HFFc6 (cell line): ENCODE measurements at places on chromosomes 5 and 9.

DNA sequence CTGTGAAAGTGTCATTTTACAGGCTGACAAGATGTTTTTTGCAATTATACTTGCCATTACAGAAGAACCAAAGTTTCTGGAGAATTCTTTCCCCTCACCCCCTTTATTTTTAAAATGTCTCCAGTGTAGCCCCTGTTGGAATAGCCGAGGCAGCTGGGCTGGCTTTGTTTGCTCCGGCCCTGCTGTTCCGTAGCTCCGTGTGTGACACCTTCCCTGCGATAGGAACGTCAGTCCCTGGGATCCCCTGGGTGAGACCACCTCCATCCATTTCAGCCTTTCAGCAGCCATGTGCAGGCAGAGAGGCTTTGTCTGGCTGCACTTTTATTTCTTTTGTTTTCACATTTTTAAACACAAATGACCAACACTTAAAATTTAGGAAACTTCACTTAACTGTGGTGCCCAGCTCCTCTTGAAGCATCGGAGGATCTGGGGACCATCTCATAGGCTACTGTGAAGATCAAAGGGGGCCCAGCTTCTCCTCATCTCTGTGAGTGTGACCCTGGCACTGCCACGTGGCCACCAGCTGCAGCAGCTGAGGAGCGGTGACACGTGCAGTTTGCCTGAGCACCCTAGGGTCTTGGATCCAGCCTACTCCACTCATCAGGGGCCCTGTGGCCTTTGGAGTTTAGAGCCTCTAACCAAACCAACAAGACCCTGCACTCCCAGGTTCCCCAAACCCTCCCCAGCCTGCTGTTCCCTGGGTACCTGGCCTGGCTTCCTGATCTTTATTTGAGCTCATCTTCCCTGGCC lies 125.7 kb upstream of the RAPGEF1 start:
- DNase-seq = no peak

GRCh38 chr9:137206602-137207001 lies 1.1 kb downstream of the NDOR1 start:
- no peak for DNase-seq

DNA sequence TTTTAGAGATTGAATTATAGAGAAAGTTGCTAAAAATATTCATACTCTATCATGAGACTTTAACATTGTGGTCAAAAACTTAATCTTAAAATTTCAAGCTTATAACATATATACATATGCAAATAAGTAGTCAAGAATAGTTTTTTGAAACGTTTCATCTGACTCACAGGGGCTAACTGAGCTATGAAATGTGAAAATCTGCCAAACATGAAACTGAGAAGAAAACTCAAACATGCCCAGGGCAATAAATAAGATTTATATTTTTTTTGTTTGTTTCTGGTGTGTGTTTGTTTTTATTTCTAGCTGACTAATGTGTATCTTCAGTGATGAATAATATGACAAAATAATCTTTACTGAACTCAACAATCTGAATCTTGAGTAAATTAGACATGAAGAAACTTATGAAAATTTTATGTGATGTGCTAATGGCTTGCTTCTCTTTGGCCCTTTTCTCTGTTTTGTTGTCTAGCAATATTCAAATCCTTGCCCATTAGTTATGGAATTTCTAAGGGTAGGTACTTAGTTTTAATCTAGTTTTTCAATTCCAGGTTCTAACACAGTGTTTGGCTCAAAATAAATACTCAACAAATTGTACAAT lies 99.9 kb downstream of the FAM174A start:
- DNase-seq = no peak

- DNase-seq = no peak
These were observed 73.5 kb downstream of the TRIM32 start for GRCh38 chr9:116760636-116761035.

GRCh38 chr5:43514025-43514424 lies 923 bp downstream of the C5orf34 start:
- DNase-seq = no peak

- DNase-seq = no peak
These were observed 7.0 kb upstream of the UGT3A2 start for GRCh38 chr5:36073595-36074216.

GRCh38 chr9:121910491-121911040 lies 182.5 kb downstream of the TTLL11 start:
- DNase-seq = no peak

DNA sequence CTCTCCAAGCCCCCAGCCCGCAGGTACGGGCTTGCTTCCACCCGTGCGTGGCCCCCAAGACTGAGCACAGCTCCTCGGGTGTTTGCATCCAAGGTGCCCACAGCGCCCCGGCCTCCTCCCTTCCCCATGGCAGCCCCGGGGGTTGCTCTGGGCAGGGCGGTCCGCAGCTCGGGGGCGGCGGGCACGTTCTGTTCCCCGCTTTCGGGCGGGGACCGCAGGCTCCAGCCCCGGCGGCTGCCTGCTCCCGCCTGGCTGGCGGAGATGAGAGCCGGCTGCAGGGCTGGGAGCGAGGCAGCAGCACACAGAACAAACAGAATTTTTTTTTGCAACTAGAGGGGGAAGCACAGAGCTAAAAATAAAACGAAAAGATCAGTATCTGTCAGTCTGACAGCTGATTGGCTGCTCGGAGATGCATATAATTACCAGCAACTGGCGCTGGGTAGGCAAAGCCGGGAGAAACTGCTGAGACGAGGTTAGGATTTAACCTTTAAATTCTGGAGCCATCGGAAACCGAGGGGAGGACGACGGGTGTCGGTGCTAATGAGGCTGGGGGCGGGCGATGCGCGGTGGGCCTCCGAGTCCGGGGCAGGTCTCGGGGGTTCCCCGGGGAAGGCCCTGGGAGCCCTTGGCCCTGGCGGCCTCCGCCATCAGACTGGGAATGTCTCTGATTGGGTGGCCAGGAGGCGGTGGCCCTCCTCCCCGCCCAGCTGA lies 142.7 kb upstream of the IER5L start:
- DNase-seq = peak; percentile 89

DNA sequence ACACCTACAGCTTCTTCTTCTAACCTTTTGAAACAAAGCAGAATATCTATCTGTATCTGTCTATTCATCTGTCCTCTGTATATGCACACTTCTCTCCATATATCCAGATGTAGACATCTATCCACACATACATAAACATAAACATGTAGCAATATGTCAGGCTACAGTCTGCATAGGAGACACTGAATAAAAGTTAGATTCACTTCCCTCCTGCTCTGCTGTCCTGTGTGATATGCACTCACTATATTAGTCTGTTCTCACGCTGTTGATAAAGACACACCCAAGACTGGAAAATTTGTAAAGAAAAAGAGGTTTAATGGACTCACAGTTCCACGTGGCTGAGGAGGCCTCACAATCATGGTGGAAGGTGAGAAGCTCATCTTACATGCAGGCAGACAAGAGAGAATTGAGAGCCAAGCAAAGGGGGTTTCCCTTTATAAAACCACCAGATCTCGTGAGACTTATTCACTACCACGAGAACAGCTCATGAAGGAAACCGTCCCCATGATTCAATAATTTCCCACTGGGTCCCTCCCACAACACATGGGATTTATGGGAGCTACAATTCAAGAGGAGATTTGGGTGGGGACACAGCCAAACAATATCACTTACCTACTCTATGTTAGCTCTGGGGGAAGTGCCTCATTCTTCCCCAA lies 24.1 kb downstream of the RANBP3L start:
- DNase-seq = no peak

DNA sequence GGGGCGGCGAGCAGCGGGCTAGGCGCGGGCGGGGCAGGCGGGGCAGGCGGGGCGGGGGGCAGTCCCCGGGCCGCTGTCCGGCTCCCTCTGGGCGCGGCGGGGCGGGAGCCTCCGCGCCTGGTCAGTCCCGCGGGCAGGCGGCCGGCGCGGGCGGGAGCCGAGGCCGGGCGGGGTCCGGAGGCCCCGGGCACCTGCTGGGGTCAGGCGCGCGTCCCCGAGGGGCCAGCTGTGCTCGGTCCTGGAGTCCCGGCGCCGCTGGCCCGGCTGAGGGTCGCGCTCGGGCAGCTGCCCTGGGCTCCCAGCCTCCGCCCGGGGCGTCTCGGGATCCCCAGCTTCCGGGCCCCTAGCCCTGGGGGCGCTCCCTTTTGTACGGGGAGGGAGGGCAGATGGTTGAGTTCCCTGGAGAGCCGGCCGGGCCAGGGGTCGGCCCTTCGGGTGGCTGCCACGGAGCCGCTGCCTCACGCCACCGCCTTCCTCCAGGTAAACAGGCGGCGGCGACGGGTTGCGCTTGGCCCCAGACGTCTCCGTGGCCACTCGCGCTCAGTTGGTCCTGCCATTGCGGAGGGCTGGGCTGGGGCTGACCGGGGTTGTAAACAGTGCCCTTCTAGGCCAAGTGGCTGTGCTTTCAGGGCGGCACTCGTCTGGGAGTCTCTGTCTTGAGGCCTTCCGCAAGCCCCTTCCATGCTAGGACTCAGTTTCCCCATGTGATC lies 473 bp downstream of the ZBTB34 start:
- DNase-seq = no peak

GRCh38 chr9:137828527-137829259 lies 48.9 kb upstream of the CACNA1B start:
- no peak for DNase-seq

GRCh38 chr5:123285122-123286023 lies 137.8 kb downstream of the CEP120 start:
- DNase-seq = no peak

DNA sequence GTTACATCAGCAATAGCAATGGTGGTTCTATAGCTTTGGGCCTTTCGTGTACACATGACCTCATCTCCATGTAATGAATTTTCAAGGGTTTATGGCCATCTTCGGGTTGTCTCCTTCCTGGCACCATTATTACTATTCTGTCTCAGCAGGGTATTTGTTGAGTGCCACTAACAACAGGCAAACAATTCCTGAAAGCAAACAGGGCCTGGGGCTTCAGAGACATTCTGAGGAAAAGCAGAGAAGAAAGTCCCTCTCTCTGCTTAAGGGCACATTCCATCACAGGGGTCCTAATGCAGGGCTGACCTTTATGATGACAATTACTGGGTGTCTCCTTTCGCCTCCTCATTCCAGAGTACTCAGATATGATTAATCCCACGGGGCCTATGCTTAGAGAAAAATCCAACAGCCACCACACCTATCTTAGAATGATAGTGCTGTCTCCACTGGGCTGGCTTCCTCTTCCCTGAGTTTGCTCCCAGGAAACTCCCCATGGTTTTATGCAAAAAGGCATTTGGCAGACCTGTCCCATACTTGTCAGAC lies 540.2 kb upstream of the ZNF462 start:
- DNase-seq = no peak

DNA sequence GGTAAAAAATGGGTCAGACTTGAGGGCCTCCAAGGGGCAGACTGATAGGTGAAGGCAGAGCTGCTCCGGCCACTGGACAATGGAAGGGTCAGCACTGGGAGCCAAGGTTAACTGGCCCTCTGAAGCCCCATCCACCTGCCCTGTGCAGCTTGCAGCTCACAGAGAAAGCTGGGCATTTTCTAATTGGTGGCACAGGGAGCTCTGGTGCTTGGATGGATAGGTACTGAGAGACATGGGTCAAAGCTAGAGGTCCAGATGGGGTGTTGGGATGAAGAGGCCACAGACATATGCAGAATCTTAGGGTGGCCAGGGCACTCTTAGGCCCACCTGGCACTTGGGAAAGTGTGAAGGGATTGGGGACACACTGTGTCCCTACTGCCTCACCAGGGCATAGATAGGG lies 29.5 kb upstream of the SARDH start:
- no peak for DNase-seq

DNA sequence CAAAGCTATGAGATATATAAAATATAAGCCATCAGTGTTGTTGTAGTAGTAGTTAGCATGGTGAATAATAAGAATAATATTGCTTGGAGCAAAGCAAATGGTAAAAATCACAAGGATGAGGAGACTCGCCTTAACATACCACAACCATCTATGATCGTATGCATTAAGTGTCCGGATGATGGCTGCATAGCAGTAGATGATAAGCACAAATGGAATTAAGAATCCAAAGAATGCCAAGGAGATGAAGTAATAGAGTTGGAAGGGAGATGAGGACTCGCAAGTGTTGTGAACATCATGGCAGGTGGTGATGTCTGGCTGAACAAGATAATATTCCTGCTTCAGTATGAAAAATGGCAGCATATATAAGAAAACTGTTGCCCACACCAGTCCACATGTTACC lies 5.5 kb downstream of the F2RL2 start:
- DNase-seq = peak; percentile 87

DNA sequence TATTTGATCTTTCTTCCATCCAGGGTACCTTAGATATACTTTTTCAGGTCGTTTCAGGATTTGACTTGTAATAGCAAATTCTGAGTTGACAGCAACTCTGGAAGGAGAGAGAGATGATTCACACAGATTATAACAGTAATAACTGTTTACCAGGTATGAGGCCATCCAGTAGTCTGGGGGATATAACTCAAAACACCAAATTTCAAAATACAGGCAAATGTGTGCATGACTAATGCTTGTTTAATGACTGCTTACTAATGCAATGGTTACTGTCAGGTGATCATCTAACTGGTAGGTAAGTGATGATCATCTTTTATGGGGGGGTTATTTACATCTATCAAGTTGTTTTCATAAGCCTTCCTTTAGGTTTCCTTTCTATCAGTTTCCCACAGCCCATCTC lies 412.3 kb downstream of the MAT2B start:
- DNase-seq = no peak

DNA sequence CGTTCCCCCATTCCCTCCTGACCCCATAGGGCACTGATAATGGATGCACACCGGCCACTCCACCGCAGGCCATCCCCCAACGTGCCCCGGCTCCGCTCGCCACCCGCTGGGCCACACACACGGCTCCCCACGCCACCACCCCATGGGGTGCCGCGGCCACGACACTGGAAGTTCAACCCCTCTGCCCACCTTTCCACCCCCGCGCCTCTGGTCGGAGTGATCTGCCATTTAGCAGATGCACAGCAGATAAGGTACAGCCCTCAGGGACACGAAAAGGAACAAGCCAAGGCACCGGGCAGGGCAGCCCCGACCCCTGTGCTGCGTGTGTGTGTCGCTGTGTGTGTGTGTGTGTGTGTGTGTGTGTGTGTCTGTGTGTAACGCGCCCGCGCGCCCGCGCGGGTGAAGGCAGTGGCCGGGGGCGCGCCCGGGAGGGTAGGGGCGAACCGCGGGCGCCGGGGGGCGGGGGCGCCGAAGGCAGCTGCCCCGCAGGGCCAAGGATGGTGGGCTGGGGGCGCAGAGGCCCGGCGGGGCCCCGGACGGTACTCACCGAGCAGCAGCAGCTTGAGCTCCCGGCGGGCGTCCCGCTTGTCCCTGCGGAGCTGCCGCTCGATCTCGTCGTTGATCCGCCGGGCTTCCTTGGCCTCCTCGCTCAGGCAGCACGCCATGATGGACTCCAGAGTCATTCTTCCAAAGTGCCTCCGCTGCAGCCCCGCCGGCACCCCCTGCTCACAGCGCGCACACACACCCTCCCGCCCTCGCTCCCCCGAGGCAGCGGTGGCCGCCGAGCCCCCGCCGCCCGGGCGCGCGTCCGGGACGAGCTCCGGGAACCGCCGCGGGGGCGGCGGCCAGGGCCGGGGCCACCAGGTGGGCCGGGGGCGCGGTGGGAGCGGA lies 813 bp downstream of the GNAQ start:
- DNase-seq = peak; percentile 15

- no peak for DNase-seq
These were observed 136.6 kb downstream of the NSG2 start for GRCh38 chr5:174182111-174182510.

DNA sequence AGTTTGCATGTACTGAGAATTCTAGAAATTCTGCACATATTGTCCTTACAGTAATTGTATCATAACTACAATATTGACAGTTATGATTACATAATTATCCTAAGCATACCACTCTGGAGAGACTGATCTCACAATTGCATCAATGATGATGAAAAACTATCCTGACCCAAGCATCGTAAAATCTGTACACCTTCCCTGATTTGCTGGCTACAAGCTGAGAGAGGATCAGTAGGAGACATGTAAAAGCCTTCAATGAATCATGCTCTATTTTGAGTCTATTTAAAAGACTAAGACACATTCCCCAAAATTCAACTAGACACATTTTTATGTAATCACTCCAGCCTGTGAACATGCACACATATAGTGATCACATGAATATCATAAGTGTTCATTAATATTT lies 1833.8 kb downstream of the EFNA5 start:
- DNase-seq = no peak
